ENCODE measurements at places on chromosomes 7 and 10.

- no peak for DNase-seq
Observed at GRCh38 chr10:14040787-14041631, 289.7 kb downstream of the FRMD4A start.

- no peak for DNase-seq
Observed at GRCh38 chr10:14612873-14613587, 161.7 kb downstream of the FAM107B start.

DNA sequence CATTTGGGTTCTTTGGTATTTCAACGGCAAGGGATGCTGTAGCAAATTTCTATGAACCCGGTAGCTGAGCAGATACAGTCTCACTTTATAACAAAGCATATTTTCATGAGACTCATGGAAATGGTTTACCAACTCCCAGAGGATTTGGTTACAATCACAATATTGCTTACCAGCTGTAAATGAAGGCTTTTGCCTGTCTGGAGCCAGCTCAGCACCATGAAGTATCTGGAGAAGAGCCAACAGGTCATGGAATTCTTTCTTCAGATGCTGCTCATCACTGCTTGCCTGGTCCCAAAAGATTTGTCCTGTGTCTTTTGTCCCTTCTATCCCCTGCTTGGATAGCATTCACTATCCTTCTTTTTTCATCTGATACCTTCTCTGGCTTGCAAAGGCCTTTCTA, 316.9 kb upstream of the PHYHIPL start:
- no peak for DNase-seq

DNA sequence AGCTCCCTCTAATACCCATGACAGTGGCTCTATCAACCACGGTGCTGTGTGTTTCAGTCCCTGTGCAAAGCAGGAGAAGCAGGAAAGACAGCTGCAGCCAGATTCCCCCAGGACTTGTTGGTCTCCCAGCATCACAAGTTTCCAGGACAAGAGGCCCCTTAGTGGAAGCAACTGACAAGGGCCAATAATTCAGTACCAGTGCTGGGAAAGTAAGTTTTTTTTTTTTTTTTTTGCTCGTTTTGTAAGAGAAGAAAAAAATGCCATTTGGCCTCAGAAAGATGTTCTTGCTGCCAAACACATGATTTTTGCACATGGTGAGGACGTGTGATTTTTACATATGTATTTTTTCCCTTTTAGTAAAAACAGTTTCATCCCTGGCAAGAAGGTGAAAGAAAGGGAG, 284.2 kb upstream of the ZMIZ1 start:
- DNase-seq = no peak

- no peak for DNase-seq
Observed at GRCh38 chr7:87878208-87878735, 2.0 kb downstream of the DBF4 start.

DNA sequence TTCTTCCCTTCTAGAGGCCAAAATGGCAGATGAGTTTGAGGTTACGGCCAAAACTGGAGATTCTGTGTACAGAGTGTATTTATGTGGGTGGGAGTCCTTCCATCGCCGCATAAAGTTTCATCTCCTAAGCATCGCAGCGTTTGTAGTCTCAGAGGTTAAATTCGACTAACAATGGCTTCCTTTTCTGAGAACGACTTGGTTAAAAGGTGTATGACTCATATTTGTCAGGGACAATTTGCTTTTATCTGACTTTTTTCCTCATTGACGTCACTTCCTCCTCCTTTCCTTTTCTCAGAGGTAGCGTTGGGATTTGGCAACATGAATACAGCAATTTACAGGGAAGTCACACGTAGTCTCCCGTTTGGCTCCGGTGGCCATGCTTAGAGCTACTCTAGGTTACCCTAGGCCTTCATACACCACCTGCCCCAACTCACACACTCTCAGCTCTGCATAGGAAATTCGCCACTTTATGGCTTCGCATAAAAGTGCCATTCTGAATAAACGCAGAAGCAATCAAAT, 37.6 kb upstream of the TCF7L2 start:
- DNase-seq = no peak

- DNase-seq = peak; percentile 20
Observed at GRCh38 chr7:158541346-158542010, 46.1 kb downstream of the PTPRN2 start.

Measured in activated T-cell treated with anti-CD3 and anti-CD28 coated beads, Interleukin-2, amount 50 U/mL, for 48 hours (primary cell).